ENCODE measurements at places on chromosomes 1 and 21.

GRCh38 chr1:55329091-55329490 is 113.9 kb upstream of the USP24 start:
- DNase-seq, result no peak

DNA sequence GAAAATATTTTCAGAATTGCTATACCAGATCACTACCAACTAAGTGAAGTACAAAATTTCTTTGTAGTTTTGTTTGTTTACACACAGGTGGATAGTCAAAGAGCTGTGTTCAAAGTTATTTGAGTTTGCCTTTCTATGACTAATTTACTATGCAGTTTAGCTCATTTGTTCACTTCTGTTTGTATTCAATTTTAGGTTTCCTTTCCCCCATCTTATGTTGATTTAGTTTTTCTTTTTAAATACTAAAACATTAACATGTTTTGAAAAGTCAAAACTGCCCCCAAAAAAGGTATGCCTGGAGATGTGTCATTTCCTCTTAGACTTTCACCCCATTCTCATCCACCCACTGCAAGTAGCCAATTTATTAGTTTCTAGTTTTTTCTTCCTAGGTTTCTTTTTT is 18.7 kb upstream of the RIPPLY3 start:
- no peak for DNase-seq

DNA sequence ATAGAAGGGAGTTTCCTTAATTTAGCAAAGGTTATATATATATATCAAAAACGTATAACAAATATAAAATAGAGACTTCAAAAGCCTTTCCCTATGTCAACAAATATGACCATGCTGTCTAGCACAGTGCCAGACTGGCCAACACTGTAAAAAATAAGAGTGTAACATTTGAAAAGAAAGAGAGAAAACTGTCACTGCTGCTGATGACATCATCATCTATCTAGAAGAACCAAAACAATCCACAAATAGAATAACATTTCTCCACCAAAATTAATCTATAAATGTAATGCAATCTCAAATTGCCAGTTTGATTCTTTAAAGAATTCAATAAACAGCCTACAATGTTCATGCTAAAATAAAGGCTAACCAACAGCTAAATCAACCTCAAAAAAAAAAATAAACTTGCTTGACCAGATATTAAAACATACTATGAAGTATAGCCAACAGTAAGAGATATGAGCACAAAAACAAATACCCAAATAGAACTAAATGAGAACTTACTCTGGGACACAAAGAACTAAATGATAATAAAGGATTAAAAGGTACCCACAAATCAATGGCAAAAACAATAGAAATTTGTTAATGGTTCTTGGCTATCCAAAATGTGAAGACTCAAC is 50.2 kb downstream of the ENAH start:
- DNase-seq, result no peak

DNA sequence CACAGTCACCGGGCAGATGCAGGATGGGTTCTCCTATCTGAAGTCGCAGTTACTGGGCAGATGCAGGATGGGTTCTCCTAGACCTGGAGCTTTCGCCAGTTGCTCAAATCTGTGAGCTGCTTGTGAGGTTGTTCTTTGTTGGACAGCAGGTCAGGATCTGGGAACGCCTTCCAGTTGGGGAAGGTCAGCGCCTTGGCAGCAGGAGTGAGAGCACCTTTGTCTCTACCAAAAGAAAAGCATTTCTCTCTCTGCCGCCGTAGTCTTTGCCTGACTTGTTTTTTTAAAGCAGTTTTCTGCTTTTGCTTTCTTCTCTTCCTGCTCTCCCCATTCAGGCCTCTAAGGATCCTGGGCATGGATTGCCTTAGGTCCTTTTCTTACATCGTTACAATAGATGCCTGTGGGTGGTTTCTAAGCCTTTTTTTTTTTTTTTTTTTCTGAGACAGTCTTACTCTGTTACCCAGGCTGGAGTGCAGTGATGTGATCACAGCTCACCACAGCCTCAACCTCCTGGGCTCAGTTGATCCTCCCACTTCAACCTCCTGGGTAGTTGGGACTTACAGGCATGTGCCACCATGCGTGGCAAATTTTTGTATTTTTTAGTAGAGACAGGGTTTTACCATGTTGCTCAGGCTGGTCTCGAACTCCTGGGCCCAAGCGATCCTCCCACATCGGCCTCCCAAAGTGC is 15.7 kb downstream of the PEX14 start:
- no peak for DNase-seq

DNA sequence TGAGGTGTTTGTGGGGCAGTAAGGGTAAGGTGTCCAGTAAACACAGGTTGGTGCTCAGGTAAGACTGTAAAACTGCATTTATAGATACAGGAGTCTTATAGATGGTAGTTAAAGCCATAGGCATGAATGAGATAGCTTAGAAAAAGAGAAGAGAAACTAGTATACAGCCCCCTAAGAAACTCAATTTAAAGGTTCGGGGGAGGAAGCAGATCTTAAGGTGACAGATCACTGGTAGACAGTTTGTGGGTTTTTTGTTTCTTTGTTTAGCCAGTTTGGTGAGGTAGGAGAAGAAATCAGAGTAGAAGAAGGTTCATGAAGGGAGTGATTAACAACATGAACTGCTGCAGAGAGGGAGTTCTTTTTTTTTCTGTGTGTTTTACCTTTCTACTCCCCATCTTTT is 6.1 kb upstream of the AGO3 start:
- no peak for DNase-seq

DNA sequence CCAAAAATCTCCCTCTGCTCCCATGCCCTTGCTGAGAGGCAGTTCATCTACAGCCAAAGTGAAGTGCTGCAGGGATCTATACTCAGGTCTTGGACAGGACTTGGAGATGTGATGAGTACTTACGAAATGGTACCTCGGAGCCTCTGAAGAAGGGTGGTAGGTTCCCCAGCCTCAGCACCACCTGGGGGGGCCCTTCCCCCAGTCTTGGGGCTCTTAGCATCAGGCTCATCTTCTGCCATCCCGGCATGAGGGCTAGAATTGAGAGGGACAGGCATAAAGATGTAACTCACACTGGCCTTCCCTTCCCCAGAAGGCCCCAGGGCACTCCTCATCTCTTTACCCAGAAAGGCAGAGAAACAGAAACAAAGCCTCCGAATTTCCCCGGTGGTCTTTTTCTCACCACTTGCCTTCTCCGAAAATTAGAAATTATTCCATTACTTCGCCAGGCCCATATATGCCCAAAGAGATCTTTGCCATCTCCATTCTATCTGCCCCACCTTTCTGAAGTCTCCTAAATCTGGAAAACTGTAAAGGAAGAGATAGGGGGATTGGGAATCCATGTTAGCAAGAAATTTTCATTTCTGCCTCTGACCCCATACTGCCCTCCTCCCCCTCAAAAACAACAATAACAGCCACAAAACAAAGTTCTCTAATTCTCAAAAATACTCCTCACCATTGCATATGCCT is 827 bp downstream of the RFX5 start:
- DNase-seq, result no peak

- DNase-seq, result no peak
These were observed 837 bp downstream of the UBASH3A start for GRCh38 chr21:42404539-42404938.
